ENCODE measurements at places on chromosomes 11 and 22.

DNA sequence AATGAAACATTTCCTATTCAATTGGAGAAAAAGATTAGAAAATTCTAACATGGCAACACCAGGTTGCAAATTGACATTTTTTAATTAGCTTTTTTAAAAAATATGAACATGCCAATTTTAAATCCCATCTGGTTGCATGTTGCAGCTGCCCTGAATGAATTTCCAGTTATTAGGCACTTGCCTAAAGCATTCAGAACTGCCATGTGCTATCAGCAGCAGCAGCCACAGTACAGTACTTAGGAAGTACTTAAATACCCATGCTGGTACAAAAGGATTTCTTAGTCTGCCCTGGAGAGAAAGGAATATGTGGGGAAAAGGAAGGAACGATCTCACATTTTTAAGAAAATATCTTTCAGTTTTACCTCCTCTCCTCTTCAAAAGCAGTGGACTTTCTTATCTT, 46.2 kb downstream of the FAM168A start:
- DNase-seq = no peak

- DNase-seq = no peak
These were observed 22.2 kb upstream of the RAG2 start for GRCh38 chr11:36620246-36620645.

GRCh38 chr22:38700270-38700788, 414 bp downstream of the JOSD1 start:
- DNase-seq = no peak

- no peak for DNase-seq
These were observed 268.6 kb downstream of the TMEM135 start for GRCh38 chr11:87306262-87306851.

DNA sequence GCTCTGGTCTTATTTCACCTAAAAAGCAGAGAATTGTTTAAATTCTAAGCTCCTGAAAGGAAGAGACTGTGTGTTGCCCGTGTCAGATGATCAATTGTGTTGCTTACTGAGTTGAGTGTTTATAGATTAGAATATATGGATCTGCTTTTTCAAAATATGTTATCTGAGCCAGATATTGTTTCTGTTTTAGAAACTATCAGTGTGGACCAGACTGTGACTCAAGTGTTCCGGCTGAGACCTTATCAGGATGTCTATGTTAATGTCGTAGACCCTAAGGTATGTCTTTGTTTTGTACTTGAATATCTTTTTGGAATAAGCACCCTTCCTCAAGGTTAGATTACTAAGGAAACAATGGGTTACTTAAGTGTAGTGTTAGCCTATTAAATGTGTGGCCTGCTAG, 11.0 kb downstream of the DEPDC5 start:
- no peak for DNase-seq

GRCh38 chr11:85359859-85360258, 267.3 kb downstream of the DLG2 start:
- no peak for DNase-seq

DNA sequence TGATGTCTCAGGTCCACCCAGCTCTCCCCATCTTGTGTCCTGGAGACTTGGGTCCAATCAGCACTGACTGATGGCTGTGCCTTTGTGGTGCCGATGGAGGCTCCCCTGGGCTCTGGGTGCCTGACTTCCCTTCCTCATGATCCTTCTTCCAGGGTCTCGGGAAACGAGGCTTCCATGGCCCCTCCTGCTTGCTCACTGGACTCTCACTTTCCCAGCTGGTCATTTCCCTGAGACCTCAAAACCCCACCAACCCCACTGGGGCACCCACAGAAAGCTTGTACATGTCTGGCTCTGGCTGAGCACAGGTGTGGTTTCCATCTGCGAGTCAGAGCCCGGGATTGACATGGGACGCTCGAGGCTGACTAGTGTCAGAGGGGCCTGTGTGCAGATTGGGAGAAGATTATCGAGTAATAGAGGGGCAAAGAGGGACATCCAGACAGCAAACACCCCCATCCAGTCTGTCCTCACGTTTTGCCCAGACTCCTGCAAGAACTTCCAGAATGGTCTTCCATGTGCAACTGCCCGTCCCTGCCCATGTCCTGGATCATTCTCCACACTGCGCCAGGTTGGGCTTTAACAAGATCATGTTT, 15.1 kb downstream of the APOL1 start:
- no peak for DNase-seq

DNA sequence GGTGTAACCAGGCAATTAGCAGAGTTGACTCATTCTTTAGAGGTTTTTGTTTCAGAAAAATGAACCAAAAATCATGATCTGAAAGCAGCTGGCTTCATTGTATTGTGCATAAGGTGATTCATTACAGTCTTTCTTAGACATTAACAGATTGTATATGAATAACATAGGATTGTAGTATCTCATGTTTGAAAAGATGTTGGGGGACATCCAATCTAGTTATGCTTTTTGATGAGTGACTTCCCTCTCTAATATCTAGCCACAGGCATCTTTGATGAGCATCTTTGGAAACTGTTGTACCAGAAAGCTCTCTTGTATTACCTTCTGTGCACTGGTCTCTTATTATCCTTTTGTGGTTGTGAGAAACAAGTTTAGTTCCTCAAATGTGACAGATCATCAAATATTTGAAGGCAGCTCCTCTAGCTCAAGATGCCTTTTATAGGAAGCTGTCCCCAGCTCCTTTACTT, 8.3 kb downstream of the GRK3 start:
- DNase-seq = no peak
